ENCODE measurements at places on chromosomes 11 and 22. TPM values are rescaled to one million over a fixed set of nuclear protein-coding genes. Genes with fewer than 3 reads are reported as not detected.

The PHOX2A gene
- total RNA-seq: not detected

The F2 gene
- total RNA-seq: 3.1 TPM

The MS4A6A gene
- not detected for total RNA-seq

The C11orf97 gene
- not detected for total RNA-seq

The MYRF gene
- 19.2 TPM for total RNA-seq

The RIMBP3B gene
- 0.29 TPM for total RNA-seq

The APOBEC3B gene
- total RNA-seq: 25.9 TPM

The PDE2A gene
- 2.0 TPM for total RNA-seq

The CARNS1 gene
- total RNA-seq: 0.12 TPM
